Activated T-helper 1 cell treated with anti-CD3 and anti-CD28 coated beads, Interleukin-12 subunit alpha, Interleukin-12 subunit beta, Interleukin-2, Interleukin-4 antibody, amounts not matched to agents 30 ng/mL and 10 ng/mL and 1 ng/mL, durations not matched to agents 14 hours and 24 hours and 36 hours (primary cell): ENCODE measurements at places on chromosomes 6 and 20.

DNA sequence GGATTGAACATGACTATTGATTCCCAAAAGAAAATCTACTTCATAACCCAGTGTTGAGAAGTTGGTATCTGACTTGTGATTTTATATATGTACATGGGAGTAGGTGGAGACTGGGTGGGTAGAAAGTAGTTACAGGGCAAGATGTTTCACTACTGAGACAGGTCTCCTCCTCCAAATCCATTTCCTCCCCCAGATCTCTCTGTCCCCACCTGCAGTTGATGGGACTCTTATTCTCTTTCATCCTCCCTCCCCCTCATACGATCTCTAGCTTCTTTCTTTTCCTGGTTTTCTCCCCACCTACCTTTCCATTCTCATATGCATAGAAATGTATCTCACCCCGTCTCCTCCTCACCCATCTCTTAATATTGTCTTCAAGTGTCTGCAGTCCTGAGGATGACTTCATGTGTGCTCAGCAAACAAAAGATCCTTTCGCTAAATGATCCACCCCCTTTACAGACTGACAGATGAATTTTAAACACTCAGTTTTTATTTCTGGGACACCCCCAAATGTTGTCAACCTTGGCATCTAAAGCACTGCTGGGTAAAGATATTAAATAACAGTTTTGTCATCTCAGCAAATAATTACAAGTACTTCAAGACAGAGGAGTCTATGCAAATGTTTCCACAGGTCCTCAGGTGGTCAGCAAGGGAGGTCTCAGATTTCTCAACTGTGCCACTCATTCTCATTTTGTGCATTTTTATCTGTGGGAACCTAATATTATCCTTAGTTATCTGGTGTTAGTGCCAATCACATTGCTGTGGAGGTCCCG lies 18.7 kb upstream of the HECA start:
- no peak for DNase-seq

DNA sequence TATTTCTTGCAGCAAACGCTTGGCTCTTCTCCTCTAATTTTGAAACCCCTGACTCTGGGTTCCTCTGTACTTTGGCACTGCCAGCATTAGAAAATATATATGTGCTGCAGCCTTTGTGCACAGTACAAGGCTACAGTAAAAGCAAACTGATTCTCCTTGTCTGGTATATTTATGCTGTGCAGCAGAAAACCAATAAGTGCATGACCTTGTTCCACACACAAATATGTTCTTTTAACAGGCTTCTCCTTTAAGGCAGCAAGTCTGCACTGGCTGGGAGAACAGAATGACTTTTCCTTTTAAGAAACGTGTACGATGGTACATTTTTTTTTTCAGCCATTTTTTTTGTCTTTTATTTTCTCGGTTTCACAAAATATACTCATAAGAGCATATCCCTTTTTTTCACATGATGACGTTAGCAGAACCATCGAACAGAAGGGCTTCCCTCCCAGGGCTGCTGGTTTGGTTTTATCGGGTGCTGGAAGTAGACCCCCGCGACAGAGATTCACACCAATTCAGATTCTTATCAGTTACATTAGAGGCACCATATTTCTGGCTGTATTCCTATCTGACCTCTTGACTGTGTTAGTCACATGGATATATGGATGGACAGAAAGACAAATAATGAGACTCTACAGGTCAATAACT lies 129.9 kb upstream of the ARID1B start:
- no peak for DNase-seq

- no peak for DNase-seq
Measured at GRCh38 chr6:70280400-70280853, 22.5 kb downstream of the COL9A1 start.

- DNase-seq, result no peak
Measured at GRCh38 chr20:6282642-6283041, 159.8 kb upstream of the FERMT1 start.

DNA sequence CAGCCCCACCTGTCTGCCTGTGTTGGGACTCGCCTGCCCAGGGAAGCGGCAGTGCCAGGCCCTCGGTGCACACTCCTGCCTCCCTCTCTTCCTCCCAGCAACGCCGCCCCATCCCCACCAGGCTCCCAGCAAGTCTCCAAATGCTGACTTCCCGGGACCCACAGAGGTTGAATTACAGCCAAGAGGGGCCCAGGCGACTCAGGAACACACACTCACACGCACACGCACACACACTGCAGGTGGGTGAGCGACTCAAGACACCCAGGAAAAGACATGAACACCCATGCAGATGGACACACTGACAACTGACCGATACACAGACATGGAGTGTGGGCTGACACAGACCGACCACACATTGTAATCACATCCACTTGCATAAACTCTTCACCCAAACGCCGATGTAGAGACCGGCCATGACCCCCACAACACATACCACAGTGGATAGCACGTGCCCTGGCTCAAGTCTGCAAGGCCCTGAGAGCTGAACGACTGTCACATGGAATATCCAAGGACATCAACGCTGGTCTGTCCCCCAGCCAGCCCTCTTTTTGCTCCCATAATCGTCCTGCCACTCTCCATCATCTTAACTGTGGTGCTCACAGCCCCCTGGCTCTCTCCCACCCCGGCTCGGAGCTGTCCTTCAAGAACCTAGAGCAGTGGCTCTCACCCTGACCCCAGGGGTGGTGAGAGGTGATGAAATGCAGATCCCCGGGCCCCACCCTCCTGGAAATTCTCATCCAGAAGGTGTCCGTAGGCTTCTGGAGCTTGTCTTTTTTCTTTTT lies 470 bp upstream of the FAM83C start:
- no peak for DNase-seq
